ENCODE measurements at places on chromosomes 16 and 17.

- no peak for DNase-seq
Measured at GRCh38 chr17:47368262-47368661, 44.5 kb downstream of the EFCAB13 start.

DNA sequence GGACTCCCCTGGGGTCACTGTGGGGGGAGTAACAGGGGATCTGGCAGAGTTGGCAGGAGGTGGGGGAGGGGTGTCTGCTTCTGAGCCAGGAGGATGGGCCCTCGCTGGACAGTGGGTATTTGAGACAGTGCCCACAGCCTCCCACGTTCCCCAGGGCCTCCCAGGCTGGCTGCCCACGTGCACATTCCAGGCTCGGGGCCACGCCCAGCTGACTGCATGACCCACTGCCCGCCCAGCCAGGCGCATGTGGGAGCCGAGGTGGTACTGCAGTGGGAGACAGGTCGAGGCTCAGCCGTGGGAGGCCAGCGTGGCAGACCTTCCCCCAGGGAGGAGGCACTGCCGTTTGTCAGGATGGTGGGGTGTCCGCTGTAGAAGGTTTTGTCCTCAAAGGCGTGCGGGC, 38.8 kb downstream of the BAHCC1 start:
- DNase-seq, result no peak

DNA sequence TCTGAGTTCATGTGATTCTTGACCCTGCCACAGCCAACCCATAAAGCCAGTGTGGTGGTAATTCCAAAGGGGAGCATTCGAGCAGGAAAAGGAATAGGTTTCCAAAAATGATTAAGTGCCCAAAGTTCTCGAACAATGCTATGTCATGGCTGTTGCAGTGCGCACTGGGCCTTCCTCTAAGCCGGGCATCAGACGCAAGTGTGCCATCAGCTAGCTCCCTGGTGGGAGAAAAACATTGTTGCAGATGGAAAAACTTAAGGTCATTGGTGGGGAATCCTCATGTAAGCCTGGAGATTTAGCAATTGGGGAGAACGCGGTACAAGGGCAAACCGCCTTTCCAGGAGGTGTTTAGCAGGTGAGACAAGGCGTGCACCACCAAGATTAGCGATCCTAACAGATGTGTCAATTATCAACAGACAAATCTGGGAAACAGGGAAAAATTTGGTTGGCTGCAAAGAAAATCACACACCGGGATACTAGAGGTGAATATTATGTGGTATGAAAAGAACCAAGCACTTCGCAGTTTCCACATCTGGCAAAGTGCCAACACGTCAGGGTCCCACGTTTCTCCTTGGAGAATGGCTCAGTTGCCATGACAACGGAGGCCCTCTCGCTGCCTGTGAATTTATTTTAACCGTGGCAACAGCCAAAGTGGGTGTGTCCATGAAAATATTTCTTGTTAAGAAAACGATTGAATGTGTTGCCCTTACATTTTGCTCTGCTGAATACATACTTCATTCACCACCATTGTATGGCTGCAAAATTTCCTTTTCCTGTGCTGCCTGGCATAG, 118.5 kb upstream of the CACNG5 start:
- DNase-seq, result no peak

DNA sequence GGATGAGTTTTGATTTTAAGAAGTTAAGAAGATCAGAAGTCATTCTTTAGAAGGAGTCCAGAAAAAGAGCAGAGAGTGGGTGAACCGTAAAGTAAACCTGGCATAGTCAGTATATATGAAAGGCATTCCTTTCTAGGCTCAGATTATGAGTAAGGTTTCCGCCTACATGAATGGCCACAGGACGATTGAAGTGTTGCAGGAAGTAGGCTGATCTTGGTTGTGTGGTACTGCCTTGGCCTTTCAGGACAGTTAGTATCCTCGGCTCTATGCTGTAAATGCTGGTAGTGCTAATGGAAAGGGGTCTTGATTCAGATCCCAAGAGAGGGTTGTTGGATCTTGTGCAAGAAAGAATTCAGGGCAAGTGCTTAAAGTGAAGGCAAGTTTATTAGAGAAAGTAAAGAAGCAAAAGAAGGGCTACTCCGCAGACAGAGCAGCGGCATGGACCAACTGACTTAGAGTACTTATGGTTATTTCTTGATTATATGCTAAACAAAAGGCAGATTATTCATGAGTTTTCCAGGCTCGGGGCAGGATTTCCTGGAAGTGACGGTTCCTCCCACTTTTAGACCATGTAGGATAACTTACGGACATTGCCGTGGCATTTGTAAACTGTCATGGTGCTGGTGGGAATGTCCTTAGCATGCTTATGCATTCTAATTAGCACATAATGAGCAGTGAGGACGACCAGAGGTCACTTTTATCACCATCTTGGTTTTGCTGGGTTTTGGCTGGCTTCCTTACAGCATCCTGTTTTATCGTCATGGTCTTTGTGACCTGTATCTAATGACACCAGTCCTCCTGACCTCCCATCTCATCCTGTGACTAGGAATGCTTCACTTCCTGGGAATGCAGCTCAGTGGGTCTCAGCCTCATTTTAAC, 164.8 kb downstream of the SNX29 start:
- no peak for DNase-seq

DNA sequence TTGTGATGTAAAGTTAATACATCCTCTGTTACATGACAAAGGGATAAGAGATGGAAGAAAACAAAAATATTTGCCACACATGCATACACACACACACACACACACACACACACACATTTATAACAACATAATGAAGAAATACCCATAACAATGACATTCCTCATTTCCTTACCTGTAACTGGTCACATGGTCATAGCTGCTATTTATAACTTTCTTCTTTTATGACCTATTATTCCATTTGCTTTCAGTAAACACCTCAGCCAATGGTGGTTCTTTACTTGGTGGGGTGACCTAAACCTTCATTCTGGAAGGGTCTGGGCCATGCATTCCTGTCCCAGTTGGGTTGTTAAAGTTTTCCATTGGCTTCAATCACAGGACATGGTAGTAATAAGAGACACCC, 5.3 kb downstream of the MT2A start:
- no peak for DNase-seq

DNA sequence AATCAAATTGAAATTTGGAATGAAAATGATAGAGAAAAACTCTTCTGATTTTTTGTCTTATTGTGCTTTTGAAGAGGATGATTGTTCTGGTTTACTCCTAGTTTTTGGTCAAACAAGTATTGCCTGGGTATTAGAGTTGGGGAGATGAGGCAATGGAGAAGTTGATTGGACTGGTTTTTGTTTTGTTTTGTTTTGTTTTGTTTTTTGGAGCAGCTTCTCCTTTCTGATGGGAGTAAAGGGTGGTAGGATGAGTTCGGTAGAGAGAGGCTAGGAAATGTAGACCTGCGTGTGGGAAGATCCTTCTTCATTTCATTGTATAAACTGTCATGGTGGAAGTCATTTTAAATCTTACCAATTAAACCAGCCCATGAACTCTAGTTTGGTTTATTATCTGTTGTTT, 17.7 kb downstream of the ATP6V0A1 start:
- no peak for DNase-seq

DNA sequence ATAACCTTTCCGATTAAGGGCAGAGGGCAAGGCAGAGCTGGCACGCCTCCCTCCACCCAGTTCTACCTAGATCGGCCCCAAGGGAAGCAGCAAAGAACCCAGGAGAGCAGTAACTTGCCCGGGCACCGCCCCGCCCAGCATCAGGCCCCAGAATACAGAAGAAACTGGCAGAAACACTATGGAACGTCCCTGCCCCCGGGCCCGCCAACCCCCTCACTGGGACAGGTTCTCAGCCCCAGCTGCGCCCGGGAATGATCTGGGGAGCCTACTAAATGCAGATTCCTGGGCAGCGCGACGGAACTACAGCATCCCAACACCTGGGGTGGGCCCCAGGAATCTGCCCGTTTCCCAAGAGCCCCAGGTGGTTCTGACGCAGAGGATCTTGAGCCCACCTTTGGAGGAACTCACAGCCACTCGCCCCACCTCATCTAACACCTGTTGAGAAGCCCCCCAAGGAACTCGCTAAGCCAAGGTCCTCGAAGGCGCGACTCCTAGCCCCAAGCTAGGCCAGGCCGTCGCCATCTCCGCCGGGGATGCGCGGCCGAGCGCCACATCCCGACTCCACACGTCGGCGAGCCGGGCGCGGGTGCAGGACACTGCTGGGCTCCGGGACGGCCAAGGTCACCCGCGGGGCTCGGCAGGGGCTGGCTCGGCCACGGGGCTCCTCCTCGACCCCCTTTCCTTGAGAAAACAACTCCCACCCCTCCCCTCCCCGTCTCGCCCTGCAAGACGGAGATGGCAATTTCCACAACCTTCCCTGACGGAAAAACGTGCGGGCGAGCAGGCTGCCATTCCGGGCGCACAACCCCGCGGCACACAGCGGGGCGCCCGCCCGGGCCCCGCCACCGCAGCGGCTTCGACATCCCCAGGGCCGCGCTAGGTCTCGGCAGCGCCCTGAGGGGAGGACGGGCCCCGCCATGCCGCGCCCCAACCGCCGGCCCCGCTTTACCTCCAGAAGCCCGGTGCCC, 913 bp downstream of the CDIP1 start:
- DNase-seq, result no peak

Data from non-pigmented ciliary epithelial cell (primary cell).